ENCODE measurements at places on chromosomes 2 and 18.

- no peak for DNase-seq
Measured at GRCh38 chr2:231411237-231411636, 15.7 kb downstream of the B3GNT7 start.

DNA sequence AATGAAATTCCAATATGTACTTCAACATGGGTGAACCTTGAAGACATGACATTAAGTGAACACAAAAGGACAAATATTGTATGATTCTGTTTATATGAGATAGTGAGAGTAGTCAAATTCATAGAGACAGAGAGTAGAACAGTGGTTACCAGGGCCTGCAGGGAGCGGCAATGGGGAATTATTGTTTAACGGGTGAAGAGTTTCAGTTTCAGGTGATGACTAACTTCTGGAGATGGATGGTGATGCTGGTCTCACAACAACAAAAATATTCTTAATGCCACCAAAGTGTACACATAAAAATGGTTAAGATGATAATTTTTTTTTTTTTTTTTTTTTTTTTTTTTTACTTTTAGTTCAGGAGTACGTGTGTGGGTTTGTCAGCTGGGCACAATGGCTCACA is 109.4 kb upstream of the TMEM200C start:
- no peak for DNase-seq

DNA sequence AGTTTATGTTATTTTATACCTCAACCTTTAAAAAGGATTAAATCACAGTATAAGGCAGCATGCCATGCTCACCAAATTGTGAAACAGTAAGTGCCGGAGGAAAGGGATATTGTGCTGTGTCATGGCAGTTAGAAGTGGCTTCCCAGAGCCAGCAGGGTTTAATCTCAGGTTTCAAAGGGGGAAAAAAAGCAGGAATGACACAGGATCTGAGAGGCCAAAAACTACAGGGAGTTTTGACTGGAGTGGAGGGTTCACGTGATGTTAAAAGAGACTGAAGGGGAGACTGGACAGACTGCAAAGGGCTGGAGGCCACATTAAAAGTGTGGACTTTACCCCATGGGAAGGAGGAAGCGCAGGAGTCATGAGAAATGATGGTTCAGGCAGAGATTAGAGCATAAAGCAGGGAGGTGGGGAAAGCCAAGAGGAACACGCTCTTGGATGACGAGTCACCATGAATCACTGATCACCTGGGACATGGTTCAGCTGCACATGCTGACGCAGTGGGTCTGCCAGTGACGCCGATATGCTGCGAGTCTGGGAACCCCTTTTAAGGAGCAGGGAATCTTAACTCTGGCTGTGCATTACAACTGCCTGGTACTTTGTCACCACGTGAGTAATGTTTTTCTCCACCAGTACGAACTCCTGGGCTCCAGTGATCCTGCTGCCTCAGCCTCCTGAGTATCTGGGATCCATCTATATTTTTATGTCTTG is 6.1 kb downstream of the CHMP1B start:
- DNase-seq, result peak; percentile 87

DNA sequence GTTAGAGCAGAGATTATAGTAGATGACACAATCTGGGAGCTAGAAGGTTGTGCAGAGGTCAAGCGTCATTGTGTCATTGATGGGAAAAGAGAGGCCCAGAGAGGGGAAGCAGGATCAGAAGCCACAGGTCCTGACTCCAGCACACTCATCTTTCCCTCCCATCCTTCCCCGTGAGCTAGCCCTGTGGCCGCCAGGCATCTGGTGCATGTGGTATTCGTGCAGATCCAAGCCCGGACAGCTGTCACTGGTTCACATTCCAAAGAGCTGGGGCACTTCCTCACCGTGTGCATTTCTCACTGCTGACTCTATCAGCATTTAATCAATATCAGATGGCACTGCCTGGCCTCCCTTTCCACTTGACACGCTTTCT is 94.1 kb upstream of the THOC1 start:
- peak; percentile 33 for DNase-seq

DNA sequence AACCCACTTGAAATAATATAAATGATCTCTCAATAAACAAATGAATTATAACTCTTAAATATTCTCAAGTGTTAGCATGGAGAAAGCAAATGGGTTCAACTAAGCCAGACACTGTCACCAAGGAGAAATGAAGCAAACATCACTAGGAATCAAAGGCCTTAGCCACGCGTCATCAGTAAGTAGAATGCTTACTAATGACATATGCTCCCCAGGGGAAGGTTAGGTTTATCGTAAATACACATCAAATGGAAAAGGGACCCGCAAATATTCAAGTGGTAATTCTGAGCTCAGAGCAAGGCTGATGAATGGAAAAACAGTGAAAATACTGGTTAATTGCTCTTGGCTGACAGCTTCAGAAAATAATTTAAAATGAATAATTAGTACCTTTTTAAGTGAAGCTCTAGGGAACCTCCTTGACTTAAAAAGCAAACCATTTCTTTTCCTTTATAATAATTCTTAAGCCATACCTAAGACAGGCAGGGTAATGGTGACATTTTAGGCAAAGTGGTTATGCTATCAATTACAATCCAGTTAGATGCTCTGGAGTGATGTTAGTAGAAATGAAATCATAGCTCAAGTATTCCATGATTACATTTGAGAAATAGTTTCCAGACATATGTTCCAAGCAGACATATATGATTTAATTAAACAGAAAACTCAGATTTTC is 101.5 kb downstream of the ALPK2 start:
- no peak for DNase-seq

DNA sequence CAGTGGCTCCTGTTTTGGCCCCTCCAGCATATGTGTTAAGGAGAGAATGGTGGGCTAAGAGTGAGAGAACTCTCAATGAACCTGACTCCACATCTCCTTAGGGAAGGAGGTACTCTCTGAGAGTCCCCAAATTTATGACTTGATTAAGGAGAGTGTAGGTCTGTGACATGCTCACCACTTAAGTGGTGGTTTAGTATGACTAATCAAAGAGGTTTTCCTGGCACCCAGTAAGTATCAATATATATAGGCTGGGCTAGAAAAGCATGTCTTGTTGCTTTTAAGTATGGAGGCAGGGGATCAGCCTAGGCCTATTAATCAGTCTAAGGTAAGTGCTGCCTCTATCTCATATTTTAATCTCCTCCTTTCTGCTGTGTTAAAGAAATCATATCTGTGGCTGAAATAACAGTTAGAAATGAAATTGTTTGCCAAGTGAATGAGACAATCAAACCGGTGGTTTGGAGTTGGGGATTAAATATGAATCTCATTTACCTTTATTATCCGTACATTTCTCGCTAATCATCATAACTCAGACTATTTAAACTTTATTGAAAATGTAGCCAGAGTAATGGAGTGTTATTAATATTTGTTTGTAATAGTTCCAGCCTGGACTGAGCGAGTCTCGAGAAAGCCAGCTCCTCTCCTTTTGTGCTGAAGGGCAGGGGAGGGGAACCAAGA is 107.7 kb upstream of the MEIS1 start:
- DNase-seq, result no peak

DNA sequence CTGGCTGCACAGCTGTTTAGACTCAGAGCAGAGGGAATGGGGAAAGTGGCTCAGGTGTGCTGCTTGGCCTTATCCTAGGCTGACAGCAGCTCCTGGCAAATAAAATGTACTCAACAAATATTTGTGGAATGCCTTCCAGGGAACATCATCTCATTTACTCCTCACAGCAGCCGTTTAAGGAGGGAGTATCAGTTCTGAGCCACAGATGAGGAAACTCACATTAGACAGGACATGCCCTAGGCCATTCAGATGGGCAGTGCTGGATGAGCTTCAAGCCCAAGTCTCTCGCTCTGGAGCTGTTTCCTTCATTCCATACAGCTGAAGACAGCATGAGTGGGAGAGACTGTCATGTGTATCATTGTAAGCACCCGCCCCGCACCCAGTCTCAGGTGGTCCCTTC is 129.6 kb upstream of the CNGA3 start:
- no peak for DNase-seq

- DNase-seq, result no peak
Measured at GRCh38 chr18:2697184-2697583, 41.7 kb downstream of the SMCHD1 start.

DNA sequence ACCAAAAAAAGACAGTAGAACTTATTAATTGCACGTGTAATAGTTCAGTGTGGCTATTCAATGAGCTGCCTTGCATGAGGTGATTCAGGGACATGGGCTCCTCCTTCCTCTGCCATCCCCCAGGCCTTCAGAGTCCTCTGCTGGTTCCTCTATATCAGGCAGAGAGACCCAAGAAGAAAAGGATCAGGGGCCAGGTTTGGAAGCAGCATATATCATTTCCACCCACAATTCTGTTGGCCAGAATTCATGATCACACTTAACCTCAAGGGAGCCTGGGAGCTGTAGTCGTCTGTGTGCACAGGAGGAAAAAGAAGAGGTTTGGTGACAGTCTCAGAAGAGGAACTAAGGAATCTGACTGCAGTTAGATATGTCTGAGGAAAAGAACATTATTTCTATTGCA is 114.0 kb upstream of the GLS start:
- DNase-seq, result no peak

DNA sequence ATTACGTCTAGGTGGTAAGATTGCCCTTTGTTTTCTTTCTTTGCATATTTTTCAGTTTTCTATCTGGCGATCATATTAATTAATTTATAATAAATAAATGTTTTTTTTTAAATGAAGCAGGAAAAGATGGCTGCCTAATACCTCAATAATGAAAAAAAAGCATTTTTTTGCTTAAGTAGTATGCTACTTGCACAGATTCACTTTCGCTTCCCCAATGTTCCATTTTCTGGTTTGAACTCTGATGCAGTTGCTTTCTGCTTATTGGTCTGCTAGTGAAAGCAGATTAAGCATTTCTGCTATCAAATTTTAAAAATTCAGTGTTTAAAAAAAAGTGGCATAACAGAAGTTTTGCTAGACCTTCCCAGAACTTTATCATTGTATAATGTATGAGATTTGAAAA is 11.9 kb upstream of the TMEM182 start:
- no peak for DNase-seq

- no peak for DNase-seq
Measured at GRCh38 chr2:21270708-21271122, 146.9 kb downstream of the TDRD15 start.

- DNase-seq, result no peak
Measured at GRCh38 chr2:222722327-222722946, 51.0 kb downstream of the MOGAT1 start.

DNA sequence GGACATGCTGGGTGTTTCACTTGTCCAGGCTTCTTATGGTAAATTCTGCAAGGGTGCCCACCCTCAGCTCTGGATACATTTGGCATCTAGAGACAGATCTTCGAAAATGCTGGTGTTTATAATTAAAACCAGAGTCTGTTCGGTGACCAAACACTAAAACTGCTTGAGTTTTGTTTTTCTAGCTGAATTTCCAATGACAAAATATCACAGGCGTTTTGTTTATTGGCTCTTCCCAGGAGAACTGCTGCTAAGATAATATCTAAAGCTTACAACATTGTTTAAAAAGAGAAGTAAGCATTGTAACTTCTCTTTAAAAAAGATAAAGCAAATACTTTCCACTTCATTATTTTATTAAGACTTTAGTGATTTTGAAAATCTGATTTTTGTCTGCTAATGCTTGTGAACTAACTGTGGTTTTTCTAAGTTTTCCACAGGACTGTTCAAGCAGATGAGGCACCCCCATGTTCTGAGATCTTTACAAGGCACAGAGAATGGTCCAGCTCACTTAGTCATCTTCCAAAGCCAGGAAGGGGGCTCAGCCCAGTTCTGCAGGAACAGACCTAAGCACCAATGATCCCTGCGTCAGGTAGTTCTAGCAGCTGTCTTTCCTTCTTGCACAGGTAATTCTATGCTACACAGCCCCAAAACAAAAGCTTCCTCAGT is 94.8 kb upstream of the LTBP1 start:
- DNase-seq, result no peak

- DNase-seq, result no peak
Measured at GRCh38 chr2:186927185-186927866, 78.4 kb upstream of the ZSWIM2 start.

- no peak for DNase-seq
Measured at GRCh38 chr18:74171910-74172606, 23.7 kb downstream of the TIMM21 start.

DNA sequence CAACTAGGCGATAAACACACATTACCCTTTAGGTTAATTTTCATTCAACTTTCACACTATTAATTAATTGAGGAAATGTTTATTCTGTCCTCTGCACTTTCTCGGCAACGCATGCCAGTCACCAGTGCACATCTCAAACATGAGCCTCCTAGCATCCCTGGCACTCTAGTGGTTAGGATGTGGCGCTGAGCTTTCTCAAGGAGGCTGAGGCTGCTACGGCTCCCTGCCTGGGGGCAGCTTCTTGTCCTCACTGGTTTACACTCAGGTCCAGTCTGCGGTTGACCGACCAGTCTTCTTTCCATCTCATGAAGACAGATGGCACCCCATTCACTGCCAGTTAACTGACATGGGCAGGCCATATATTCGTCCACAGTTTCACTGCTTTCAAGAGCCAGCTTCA is 463.4 kb downstream of the EIPR1 start:
- no peak for DNase-seq

- peak; percentile 5 for DNase-seq
Measured at GRCh38 chr2:69683170-69683971, 39.8 kb upstream of the AAK1 start.

- no peak for DNase-seq
Measured at GRCh38 chr2:209942426-209942825, 60.0 kb upstream of the RPE start.

- DNase-seq, result no peak
Measured at GRCh38 chr18:23943903-23944624, 70.5 kb upstream of the TTC39C start.

DNA sequence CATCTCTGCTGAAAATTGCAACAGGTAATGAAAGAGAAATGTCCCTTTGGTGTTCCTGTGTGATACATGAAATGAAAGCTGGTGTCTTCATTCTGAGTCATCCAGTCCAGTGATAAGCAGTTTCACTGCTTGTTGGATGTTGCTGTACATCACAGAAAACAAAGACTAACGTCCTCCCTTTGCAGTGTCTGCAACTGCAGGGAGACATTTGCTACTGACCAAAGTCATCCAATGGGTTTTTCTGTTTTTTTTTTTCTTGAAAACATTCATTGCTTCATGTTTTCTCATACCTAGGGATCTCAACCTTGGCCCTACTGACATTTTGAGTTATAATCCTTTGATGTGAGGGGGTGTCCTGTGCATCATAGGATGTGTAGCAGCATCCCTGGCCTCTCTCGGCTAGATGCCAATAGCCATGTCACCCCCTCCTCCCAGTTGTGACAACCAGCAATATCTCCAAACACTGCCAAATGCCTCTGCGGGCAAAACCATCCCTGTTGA is 63.6 kb upstream of the FZD5 start:
- no peak for DNase-seq

GRCh38 chr2:9163306-9164111 is 43.1 kb upstream of the ASAP2 start:
- DNase-seq, result no peak

GRCh38 chr2:223598994-223599639 is 3.0 kb downstream of the SCG2 start:
- no peak for DNase-seq

DNA sequence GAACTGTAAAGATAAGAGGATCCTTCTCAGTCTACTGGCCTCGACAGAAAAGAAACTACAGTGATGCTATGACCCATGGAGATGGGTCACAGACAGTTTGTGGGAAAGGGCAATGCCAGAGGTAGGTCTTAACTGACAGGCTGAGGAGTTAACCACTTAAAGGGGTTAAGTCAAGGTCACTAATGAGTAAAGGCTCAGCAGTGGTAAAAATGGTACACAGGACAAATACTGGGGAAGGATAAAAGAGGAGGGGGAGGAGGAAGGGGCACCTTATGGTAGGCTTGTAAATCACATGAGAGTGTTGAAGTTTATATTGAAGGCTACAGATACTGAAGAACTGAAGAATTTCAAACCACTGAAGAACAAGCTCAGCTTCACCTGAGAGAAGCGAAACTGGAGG is 9.9 kb downstream of the IER3IP1 start:
- no peak for DNase-seq

GRCh38 chr18:40431071-40431985 is 1523.7 kb upstream of the PIK3C3 start:
- no peak for DNase-seq
